ENCODE measurements at places on chromosomes 11 and 22. TPM values are rescaled to one million over a fixed set of nuclear protein-coding genes. Genes with fewer than 3 reads are reported as not detected.

DNA sequence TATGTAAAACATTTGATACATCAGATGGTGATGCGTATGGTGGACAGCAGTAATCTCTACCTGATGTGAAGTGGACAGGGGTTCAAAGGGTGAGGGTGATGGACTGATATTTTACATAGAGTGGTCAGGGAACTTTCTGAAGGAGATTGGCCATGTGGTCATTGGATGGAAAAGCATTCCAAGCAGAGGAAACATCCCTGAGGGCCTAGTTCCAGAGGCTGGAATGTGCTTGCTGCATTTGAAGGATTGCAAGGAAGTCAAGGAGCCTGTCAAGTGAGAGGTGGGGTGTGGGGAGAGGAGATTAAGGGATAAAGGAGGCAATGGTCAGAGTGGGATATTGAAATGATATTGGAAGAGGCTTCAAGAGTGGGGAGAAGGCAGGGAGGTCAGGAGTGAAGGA lies 151.9 kb upstream of the NTM start:
- no peaks in the 10 kb centered on the region for H3K4me1 ChIP-seq
- DNase-seq = no peak
- H3K27ac ChIP-seq = no peak overlapping the region
- H3K27me3 ChIP-seq = no peaks in the 10 kb centered on the region
- no peak overlapping the region for H3K4me3 ChIP-seq
- no peaks in the 10 kb centered on the region for H3K36me3 ChIP-seq

- H3K27ac ChIP-seq = no peak overlapping the region
- H3K4me1 ChIP-seq = no peaks in the 10 kb centered on the region
- no peaks in the 10 kb centered on the region for H3K36me3 ChIP-seq
- DNase-seq = no peak
Observed at GRCh38 chr22:26162926-26163325, 6.3 kb upstream of the SEZ6L start.

Gene ADORA2A
- total RNA-seq = 5.2 TPM

Gene L3MBTL2
- total RNA-seq = 11.8 TPM

GRCh38 chr11:10295064-10295901 lies 1.3 kb upstream of the SBF2 start:
- peaks cover 26% of the 10 kb centered on the region for H3K4me1 ChIP-seq
- H3K36me3 ChIP-seq = no peaks in the 10 kb centered on the region
- H3K27ac ChIP-seq = peak overlapping the region; percentile 97
- no peak for DNase-seq

Gene C22orf42
- not detected for total RNA-seq

Gene CPT1A
- 80.8 TPM for total RNA-seq

- no peak overlapping the region for H3K4me3 ChIP-seq
- no peak for DNase-seq
- no peaks in the 10 kb centered on the region for H3K36me3 ChIP-seq
- H3K27ac ChIP-seq = no peak overlapping the region
- no peaks in the 10 kb centered on the region for H3K27me3 ChIP-seq
Observed at GRCh38 chr11:66299186-66299585, 7.5 kb downstream of the TMEM151A start.

Gene SLC16A8
- total RNA-seq = 0.98 TPM

Gene ABTB2
- 10.8 TPM for total RNA-seq

Gene TMPRSS4
- 20.9 TPM for total RNA-seq

Gene ACRV1
- total RNA-seq = not detected

Gene TMEM45B
- 10.1 TPM for total RNA-seq

GRCh38 chr11:63682066-63683021 lies 1.0 kb downstream of the RTN3 start:
- H3K27ac ChIP-seq = peak overlapping the region; percentile 94
- peak overlapping the region; percentile 84 for H3K4me3 ChIP-seq
- H3K27me3 ChIP-seq = no peaks in the 10 kb centered on the region
- H3K4me1 ChIP-seq = peaks cover 48% of the 10 kb centered on the region

DNA sequence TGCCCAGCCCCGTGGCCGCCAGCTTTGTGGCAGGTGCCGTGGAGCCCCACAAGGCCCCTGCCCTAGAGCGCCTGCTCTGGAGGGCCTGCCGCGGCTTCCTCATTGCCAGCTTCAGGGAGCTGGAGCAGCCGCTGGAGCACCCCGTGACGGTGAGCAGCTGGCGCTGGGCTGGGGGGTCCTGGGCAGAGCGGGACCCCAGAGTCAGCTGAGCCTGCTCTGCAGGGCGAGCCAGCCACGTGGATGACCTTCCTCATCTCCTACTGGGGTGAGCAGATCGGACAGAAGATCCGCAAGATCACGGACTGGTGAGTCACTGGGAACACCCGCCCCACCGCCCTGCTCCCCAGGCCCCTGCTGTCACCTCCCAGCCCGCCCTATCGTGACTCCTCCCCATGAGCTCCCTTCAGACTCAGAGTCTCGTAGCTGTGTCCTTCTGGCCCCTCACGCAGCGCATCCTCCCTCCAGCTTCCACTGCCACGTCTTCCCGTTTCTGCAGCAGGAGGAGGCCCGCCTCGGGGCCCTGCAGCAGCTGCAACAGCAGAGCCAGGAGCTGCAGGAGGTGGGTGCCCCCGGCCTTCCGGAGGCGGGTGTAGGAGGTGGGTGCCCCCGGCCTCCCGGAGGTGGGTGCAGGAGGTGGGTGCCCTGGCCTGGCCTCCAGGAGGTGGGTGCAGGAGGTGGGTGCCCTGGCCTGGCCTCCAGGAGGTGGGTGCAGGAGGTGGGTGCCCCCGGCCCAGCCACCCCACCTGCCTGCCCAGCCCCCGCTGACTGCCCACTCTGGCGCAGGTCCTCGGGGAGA lies 4.7 kb downstream of the TCIRG1 start:
- H3K4me1 ChIP-seq = peaks cover 56% of the 10 kb centered on the region
- H3K27me3 ChIP-seq = no peaks in the 10 kb centered on the region
- H3K27ac ChIP-seq = peak overlapping the region; percentile 96
- no peaks in the 10 kb centered on the region for H3K36me3 ChIP-seq
- no peak for DNase-seq
- peak overlapping the region; percentile 33 for H3K4me3 ChIP-seq

Gene CRYBB2
- not detected for total RNA-seq

Gene CARD18
- total RNA-seq = not detected

Gene ZBTB3
- 6.1 TPM for total RNA-seq

- DNase-seq = no peak
- H3K27ac ChIP-seq = peak overlapping the region; percentile 21
- H3K36me3 ChIP-seq = peaks cover 44% of the 10 kb centered on the region
- no peaks in the 10 kb centered on the region for H3K27me3 ChIP-seq
Observed at GRCh38 chr11:95831198-95831883, 41.0 kb downstream of the CEP57 start.

DNA sequence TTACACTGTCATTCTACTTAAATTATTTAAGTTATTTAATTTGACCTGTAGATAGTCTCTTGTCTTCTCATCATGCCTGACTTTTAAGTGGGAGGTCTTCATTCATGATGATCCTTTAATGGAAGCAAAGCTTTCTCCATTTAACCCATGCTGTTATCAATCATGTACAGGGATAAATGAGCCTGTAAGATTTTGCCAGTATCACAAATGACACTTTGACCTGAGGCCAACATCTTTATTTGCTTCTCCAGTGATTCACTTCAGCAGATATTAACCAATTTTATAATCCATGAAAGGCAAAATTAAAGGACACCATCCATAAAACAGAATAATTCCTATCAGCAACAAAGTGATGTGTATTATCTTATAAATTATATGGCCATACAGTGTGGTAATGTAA lies 7.7 kb downstream of the CCDC73 start:
- H3K4me1 ChIP-seq = no peaks in the 10 kb centered on the region
- no peak for DNase-seq
- H3K4me3 ChIP-seq = no peak overlapping the region
- no peaks in the 10 kb centered on the region for H3K27me3 ChIP-seq
- H3K36me3 ChIP-seq = no peaks in the 10 kb centered on the region

Gene ESAM
- total RNA-seq = 34.9 TPM

Gene KDM4D
- total RNA-seq = 0.25 TPM

- DNase-seq = no peak
- no peak overlapping the region for H3K27ac ChIP-seq
- H3K4me3 ChIP-seq = no peak overlapping the region
- no peaks in the 10 kb centered on the region for H3K27me3 ChIP-seq
- H3K36me3 ChIP-seq = no peaks in the 10 kb centered on the region
- H3K4me1 ChIP-seq = peaks cover 16% of the 10 kb centered on the region
Observed at GRCh38 chr22:46021577-46021976, 44.6 kb upstream of the WNT7B start.

- H3K4me1 ChIP-seq = peaks cover 33% of the 10 kb centered on the region
- peak within 1 kb of the TSS; percentile 78 for H3K27ac ChIP-seq
- H3K36me3 ChIP-seq = no peaks in the 10 kb centered on the region
Observed at GRCh38 chr11:64844330-64845128, at the start of gene CDC42BPG. CDC42BPG (minus strand) TSS chr11:64844653; CDS start chr11:64844569, 84 bp downstream.

DNA sequence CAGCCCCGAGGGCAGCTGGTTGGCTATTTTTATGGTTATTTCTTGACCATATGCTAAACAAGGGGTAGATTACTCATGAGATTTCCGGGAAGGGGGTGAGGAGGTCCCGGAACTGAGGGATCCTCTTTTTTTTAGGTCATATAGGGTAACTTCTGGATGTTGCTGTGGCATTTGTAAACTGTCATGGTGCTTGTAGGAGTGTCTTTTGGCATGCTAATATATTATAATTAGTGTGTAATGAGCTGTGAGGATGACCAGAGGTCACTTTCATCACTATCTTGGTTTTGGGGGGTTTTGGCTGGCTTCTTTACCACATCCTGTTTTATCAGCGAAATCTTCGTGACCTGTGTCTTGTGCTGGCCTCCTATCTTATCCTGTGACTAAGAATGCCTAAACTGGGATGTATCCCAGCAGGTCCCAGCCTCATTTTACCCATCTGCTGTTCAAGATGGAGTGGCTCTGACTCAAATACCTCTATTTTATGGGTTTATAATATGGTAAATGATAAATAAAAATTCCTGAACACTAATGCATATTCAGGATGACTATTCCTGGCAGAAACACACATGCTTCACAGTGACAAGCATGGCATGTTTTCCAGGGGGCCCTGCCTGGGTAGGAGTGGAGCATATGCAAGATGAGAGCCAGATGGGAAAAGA lies 11.2 kb downstream of the KREMEN1 start:
- no peaks in the 10 kb centered on the region for H3K27me3 ChIP-seq
- no peak overlapping the region for H3K27ac ChIP-seq
- peaks cover 32% of the 10 kb centered on the region for H3K4me1 ChIP-seq
- DNase-seq = no peak
- no peak overlapping the region for H3K4me3 ChIP-seq

Gene SF1
- total RNA-seq = 278 TPM
